ENCODE measurements at places on chromosomes 2 and 18.

DNA sequence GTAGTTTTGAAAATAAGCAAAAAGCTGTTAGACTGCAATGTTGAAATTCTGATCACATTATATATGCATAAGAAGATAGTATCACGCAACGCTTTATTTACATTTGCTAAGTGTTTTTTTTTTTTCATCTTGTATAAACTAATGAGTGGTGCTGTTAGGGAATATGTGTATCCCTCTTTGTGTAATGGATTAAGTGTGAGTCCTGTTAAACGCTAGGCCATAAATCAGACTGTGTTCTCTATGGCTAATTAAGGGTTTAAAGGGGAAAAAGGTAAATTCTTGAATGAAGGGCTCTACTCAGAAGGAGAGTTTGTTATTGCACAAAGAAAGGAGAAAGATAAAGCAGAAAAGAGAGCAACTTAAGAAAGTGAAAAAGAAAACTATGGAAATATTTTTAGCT is 4.8 kb upstream of the ASXL3 start:
- no peak for DNase-seq

DNA sequence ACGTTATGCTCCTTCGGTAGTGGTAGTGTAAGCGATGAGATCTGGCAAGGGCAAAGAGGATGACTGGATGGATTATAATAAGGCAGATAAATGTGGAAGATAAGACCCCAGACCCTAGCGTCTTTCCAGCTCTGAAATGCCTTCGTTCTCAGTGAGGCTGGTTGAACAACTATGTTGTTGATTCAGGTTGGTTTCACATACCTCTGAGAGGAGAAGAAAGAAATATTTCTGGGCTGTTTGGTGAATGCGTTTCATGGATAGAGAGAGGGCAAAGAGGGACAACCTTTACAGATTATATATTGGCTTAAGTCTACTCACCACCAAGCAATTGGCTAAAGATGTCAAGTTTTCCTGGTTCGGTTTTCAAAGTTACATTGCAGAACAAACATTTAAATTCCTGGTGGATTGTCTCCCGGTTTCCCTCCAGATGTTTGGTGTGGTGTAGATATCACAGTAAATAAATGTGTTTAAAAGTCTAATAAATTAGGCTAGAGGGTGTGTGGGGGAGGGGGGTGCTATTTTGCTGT is 190.1 kb upstream of the GLI2 start:
- DNase-seq = no peak

DNA sequence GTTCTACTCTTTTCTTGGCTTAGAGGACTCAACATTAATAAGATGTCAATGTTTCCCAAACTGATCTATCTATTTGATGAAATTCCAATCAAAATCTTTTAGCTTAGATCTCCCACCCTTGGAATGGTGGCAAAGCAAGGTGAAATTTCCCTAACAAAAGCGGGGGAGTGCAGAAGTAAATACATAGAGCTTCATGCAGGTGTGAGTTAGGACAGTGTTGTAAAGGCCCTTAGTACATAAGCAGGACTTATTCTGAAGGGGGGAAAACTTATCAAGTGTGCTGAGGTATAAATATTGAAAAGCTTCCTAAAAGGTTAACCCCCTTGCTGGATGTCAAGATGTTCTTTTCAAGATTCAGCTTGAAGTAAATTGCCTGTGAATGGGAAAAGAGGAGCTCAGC is 608.6 kb upstream of the CELF4 start:
- no peak for DNase-seq

GRCh38 chr2:155099784-155100183 is 401.3 kb downstream of the KCNJ3 start:
- DNase-seq = peak; percentile 3

DNA sequence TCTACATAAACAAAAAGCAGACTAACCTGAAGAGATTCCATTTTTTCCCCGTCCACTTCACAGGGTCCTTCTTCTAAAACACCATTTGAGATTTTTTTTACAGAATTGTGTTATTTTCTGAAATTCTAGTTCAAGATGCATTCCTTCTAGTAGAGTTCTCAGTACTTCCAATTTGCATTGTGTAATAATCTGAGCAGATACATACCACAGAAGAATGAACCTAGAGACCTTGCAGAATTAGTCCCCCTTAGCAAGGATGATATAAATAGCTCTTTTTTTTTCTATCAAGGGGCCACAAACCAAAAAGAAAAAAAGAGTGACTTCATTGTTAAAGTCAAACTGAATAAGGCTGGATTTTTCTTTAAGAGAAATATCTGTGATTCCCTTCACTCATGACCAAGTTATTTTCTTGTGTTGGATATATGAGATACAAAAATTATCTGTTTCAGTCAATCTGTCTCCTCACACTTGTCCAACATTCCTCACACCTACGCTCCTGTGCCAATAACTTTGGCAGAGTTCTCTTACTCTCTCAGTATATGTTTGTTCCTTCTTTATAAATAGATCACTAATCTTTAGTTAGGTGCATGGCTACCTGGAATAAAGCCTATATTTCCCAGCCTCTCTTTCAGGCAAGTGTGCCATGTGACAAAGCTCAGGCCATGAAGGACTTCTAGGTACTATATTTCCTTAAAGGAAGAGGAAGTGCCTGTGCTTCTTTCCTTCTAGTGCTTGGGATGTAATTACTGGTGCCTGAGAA is 183.5 kb downstream of the ZNF385B start:
- DNase-seq = peak; percentile 60

GRCh38 chr2:18610090-18610489 is 20.7 kb upstream of the NT5C1B start:
- DNase-seq = no peak

DNA sequence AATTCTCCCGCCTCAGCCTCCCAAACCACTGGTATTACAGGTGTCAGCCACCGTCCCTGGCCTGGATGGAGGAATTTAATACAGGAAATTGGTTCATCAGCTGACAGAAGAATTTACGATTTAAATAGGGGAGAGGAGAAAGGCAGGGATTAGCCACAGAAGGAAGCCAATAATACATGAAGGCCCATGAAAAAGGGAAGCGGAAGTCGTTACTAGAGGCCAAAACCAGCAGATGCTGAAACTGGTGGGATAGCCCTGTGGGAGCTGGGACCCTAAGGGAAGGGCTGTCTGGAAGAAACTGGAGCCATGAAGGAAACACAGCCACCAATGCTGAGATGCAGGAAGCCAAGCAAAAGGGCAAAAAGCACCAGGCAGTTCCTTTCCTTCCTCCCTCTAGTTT is 163.7 kb upstream of the RMP24 start:
- DNase-seq = no peak

DNA sequence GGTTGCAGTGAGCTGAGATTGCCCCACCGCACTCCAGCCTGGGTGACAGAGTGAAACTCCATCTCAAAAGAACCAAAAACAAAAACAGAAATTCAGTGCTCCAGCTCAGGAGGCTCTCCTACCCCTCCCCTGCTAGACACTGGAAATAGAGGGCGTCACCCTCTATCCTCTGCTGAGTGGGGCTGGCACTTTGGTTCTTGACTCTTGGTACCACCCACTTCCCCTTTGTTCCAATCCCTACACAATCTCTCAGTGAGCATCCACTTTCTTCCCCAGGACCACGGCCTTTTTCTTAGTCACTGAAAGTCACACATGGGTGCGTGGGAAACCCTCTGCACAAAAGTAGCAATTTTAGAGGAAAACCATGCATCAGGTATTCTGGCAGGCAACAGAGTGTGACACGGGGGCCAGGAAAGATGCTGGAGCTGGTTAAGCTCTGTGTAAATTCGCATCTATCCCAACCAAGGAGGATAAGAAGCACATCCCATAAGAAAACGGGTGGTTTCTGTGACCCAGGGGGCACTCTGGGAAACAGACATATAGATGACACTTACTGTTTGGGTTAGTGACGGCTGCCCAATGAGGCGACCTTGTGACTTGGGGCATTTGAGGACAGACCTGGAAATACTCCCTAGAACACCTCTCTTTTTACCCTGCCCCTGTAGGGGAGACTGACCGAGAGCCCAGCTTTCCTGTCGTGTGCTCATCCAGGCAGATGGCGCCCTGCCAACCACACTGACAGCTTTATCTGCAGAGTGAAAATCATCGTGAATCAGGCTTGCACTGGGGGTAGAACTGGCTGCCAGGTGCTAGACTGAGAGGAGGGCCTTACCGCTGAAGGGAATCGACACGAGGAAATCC is 7.7 kb downstream of the HJURP start:
- DNase-seq = no peak

- no peak for DNase-seq
Measured at GRCh38 chr2:120738786-120739437, 3.2 kb downstream of the GLI2 start.

DNA sequence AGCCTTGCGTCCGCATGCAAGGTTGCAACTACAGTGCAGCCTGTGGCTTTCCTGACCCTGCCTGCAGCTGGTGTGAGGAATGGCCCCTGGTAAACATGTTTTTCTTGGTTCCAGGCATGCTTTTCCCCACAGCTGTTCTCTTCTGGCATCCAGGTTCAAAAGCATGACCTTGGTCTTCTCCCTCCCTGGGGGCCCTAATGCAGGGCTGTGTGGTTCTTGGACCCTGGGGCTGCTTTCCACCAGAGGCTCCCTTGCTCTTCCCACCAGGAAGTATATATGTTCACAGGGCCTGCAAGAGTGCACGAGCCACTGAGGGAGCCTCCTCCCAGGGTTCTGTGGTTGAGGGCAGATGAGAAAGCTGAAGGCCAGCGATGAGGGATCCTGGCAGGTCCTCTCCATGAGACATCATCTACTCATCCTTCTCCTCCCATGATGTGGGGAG is 125.9 kb downstream of the BCL2L11 start:
- no peak for DNase-seq

GRCh38 chr18:23069481-23069880 is 65.8 kb upstream of the CABLES1 start:
- no peak for DNase-seq

DNA sequence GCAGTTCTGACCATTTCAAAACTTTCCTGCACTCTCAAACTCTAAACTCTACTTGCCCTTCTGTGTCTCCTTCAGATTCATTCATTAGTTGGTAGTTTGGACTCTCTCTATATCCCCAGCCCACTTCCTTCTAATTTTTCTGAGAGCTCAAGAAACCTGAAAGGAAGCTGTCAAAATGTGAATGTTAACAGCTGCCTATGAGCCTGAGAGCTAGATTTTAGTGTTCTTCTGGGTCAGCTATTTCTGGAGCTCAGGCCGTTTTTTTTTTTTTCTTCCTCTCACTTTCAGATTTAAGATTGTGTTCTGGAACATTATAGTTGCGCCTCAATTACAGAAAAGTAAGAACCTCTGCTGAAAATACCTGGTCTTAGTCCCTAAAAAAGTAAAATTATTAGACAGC is 73.1 kb downstream of the RTN4 start:
- DNase-seq = no peak

Data from EH (cell line).